GM12878 (cell line): ENCODE measurements at places on chromosomes 11 and 22. TPM values are rescaled to one million over a fixed set of nuclear protein-coding genes. Genes with fewer than 3 reads are reported as not detected.

- no peak for DNase-seq
Observed at GRCh38 chr11:107991868-107992414, 16.8 kb upstream of the CUL5 start.

- no peak for DNase-seq
Observed at GRCh38 chr11:114970927-114971645, 292.8 kb downstream of the NXPE2 start.

GRCh38 chr22:38461414-38462081 is 6.3 kb upstream of the KDELR3 start:
- DNase-seq: no peak

SLC35F2 gene
- total RNA-seq: 33.4 and 33.9 TPM in 2 replicates

DNA sequence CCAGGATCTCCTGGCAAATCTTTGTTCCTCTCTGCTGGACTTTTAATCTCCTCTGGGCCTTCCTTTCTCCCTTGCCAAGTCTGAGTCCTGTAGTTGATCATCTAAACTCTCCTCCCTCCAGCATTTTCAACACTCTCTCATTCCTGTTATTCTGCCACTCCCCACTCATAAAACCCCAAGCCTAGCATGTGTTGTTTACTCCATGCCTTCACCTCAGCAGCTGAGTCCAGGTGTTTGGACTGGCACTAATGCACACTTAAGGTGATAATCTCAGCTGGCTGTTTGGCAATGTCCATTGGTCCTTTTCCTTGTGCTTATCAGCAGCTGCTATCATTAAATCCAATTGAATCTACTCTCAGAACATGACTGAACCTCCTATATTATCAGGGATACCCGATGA is 876.8 kb upstream of the TENM4 start:
- no peak for DNase-seq

VSIG10L2 gene
- not detected in 2 replicates for total RNA-seq

C11orf52 gene
- total RNA-seq: not detected in 2 replicates

FUT4 gene
- 3.3 and 4.1 TPM in 2 replicates for total RNA-seq

DNA sequence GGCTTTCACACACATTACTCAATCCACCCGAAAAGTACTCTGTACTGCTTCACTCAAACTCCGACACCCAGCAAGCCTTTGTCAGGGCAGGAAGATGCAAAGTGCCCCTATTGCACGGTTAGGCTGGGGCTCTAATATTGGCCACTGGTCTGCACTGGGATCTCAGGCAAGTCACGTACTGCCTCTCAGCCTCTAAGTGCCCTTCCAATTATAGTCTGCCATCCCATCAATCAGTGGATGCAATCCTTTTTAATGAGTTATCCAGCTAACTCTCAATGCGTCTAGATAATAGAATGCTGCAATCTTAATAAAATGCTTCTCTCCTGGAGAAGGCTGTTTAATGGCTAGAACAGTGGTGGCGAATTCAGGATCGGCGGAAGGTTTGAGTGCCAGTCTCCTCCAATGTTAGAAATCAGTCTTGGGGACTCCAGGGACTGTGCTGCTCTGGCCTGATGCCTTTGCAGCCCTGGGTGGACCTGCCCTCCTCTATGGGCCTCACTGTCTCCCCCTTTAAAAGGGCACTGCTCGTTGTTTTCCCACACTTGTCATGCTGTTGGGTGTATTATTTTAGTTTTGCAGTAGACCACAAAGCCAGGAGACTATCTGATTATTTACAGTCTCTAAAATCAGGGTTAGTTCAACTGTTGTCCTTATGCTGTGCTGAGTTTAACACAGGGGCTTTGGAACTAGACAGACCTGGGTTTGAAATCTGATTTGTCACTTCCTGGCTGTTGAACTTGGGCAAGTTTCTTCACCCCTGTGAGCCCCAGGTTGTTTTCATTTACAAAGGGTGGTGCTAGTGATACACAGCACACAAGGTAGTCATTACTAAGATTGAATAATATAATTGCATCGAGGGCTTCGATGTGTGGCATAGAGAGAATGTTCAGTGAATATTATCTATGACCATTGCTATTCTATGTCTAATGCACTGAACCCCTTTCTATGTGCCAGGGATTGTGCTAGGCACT is 36.7 kb downstream of the CLMP start:
- no peak for DNase-seq

DNA sequence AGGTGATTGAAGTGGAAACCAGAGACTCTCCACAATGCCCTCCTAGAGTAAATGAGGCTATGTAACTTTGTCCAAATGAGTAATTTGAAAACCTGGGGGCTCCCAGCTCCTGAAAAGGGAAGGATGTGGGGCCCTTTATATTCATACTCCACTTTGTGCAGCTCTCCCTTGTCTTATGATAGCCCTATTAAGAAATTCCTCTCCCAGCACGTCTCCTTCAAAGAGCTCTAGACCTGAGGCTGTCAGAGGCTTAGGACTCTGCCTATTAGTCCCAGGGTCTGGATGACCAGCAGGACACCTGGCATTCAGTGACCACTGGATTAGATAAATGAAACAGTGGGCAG is 2.1 kb downstream of the SLC43A1 start:
- DNase-seq: no peak

- DNase-seq: no peak
Observed at GRCh38 chr11:76834151-76834550, 26.6 kb upstream of the ACER3 start.

DNA sequence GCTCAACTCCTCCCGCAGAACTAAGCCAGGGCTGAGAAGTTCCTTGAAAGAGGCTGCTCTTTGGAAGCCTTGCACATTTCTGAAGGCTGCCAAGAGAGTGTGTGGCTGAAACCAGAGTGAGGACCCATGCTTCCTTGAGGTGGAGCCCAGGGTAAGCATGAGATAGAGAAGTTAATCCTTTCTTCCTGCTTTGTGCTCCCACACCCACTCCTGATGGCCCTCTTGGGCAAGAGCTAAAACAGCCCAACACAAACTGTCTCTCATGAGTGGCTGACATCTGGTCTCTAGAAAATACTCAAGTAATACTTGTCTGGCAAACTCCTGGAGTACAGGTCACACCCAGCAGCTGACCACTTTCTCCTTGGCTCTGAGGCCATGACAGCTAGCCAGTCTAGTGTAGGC is 523.7 kb downstream of the INSC start:
- DNase-seq: no peak

GRCh38 chr11:2249189-2249916 is 21.0 kb downstream of the ASCL2 start:
- no peak for DNase-seq

DERL3 gene
- 17.4 and 19.4 TPM in 2 replicates for total RNA-seq

DNA sequence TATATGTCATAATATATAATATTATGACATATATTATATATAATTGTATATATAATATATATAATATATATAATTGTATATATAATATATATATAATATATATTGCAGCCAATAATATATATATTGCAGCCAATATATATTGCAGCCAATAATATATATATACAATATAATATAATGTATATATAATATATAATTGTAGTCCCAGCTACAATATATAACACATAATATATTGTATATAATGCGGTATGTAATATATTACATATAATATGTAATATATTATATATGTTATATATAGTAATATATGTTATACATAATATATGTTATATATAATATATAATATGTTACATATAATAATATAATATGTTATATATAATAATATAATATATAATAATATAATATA is 5.8 kb upstream of the CELF1 start:
- DNase-seq: no peak

TNNT3 gene
- total RNA-seq: not detected in 2 replicates
